ENCODE measurements at places on chromosomes 4 and X.
A peak's percentile ranks its signal among the peaks of the same experiment; 100 is the strongest.

DNA sequence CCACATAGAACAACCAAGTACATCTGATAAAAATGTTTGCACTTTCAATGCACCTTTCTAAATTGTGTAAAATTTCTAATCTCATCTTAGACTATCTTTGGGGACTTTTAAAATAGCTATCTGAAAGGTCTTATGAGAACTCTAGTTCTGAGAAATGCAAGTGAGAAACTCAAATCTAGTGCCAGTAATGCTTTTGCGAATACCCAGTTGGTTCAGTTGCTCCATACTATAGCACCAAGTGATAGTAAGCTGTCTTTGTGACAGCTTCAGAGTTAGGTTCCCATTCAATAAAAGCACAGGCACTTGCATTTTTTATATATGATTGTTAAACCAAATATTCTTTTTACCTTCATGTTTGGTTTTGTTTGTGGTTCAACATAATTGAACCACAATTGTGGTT lies 4.5 kb upstream of the ITM2A start:
- DNase-seq: no peak

DNA sequence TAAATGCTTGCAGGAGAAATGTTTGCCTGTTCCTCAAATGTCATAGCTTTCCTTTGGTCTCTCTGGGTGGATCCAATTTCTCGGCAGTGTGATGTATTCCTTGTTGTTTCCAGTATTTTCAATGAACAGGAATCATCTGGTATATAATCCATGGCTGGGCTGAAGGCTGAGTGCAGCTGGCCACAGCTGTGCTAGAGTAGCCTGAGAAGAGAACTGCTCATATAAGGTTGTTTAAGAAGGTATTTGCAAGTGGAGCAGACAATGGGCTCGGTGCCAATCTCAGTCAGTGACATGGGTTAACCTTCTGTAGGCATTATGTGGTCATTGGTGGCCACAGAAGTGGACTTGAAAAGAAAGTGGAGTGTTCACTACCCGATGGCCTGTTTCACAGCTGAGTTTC lies 390.3 kb downstream of the SPRY1 start:
- no peak for DNase-seq

GRCh38 chr4:122038896-122039295 lies 87.0 kb upstream of the TRPC3 start:
- DNase-seq: no peak

DNA sequence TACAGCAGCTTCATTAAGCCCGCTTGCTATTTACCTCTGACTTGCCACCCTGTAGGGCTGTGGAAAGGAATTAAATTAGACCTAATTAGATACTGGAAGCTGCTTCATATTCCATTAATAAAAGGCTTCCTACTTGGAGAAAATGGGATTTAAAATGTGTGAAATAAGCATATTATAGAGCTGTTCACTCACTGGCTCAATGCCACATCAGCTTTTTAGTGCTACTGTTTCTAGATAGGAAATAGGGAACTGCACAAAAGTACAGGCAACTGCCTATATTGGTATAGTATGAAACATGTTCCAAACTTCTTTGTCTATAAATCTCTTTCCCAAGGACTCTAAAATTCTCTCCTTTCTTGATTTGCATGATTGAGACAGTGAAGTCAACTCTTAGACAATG lies 407.9 kb upstream of the AADAT start:
- DNase-seq: no peak

GRCh38 chr4:70704931-70705182 lies 16.5 kb downstream of the UTP3 start:
- no peak for DNase-seq

- DNase-seq: no peak
These were observed 2.3 kb downstream of the TMEM187 start for GRCh38 chrX:153974726-153975286.

GRCh38 chr4:88592600-88593448 lies 544 bp downstream of the HERC3 start:
- peak; percentile 83 for DNase-seq

GRCh38 chr4:80201252-80202151 lies 4.2 kb downstream of the PRDM8 start:
- peak; percentile 60 for DNase-seq

DNA sequence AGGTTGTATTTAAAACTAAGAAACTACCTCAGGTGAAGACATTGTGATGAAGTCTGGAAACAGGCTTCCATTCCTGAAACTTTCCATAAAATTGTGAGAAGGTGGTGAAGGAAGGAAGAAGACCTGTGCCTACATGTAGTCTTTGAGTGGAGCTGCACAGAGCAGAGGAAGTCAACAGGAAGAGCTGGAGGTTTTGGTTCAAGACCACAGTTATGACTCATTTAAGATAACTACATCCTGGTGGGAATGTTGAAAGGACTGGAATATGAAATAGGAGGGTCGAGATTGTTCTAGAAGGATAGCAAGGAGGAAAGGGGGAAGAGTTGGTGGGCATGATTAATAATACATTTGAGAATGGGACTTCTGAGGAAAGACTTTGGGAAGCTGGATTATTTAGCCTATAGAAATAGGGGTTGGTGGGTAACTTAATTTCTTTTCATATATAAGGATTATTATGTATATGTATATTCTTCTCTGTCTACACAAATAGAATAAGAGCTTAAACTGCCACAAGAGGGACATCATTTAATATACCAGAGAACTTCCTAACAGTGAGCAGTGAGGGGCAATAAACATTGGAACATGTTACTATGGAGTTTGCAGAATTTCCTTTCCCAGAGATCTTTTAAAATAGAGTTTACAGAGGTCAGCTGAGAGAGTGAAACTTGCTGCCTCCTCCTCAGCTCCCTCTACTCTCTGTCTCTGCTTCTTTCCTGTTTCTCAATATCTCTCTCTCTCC lies 23.5 kb downstream of the AWAT2 start:
- no peak for DNase-seq

DNA sequence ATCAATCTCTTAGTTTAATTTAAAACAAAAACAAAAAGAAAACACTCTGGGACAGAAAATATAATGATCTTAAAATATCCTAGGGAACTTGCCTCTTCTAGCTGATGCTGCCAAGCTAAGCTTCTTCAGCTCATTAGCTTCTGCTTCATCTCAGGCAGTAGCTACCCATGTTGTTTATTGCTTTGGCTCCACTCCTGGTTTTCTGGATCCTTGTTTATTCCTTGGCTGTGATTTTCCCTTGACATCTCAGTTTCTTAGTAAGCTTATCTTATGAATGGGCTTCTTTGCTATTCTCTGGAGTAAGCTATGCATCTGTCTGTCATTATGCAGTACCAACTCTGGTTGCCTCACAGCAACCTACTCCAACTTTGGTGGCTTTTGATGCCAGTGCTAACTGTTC lies 5.1 kb upstream of the MTHFD2L start:
- DNase-seq: no peak

- no peak for DNase-seq
These were observed 23.3 kb downstream of the SPIN4 start for GRCh38 chrX:63327788-63328187.

DNA sequence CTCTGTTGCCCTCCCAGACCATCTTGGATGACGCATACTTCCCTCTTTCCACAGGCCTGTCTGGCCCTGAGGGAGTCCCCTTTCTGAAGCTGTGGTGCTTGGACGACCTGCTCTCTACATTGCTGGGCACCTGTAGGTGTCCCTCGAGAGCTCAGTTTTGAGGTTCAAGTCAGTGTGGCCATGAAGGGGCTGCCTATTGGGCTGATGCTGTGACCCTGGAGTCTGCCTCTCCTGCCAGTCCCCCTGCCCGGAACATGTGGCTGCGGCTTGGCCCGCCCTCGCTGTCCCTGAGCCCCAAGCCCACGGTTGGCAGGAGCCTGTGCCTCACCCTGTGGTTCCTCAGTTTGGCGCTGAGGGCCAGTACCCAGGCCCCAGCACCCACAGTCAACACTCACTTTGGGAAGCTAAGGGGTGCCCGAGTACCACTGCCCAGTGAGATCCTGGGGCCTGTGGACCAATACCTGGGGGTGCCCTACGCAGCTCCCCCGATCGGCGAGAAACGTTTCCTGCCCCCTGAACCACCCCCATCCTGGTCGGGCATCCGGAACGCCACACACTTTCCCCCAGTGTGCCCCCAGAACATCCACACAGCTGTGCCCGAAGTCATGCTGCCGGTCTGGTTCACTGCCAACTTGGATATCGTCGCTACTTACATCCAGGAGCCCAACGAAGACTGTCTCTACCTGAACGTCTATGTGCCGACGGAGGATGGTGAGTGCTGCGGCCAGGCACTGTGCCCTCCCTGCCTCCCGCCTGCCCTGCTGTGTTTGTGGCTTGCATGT lies 3.0 kb downstream of the NLGN3 start:
- no peak for DNase-seq

GRCh38 chr4:108877821-108878220 lies 115.0 kb upstream of the ETNPPL start:
- no peak for DNase-seq

DNA sequence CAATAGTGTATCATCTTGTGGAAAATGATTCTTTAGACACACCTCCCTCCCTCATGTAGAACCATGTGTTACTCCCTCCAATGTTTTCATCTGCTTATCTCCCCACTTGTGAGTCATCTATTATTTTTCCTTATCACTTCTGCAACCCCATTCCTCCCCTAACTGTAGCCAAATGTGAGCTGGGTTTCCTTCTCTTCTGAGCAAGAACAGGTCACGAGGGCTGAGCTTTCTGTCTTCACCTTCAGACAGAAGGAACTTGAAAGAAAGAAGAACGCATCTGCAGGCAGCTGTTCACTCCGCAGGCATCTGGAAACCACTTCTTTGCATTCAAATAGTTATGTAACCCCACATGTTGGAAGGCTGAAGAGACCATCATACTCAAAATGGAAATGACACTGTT lies 1.8 kb downstream of the PPP1R2C start:
- no peak for DNase-seq

DNA sequence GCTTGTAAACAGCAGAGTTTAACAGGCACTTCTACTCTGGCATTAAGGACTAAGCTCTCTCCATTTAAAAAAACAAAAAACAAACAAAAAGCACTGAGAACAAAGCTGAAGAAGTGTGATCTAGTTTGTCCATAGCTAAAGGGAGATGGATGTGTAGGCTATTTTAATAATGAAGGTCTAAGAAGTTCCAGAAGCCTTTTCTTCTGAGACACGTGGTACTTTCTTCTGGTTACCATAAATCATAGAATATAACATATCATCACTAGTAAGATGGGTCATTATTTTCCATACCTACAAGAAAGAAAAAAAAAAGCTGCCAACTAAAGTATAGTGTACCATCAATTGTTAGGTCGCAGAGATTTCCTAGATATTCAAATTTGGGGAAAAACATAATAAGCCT lies 722 bp upstream of the NBDY start:
- DNase-seq: no peak

DNA sequence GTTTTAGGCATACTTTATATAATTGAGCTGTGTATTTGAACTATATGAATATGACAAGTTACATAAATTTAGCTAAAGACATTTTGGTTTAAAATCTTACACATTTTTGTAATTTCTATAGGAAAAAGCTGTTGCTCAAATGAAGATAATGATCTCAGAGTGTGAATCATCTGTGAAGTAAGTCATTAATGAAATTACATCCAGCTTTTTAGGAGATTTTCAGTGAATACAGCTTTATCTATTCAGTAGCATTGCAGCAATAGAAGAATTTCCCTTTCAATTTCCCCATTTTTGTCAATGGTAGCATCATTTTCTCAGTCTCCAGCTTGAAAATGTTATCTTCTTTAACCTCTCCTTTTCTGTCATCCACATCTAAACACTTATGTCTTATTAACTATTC lies 59.5 kb downstream of the CEP135 start:
- no peak for DNase-seq

GRCh38 chr4:139007640-139008039 lies 7.9 kb upstream of the NOCT start:
- no peak for DNase-seq

GRCh38 chrX:152635941-152636340 lies 1.8 kb upstream of the GABRQ start:
- DNase-seq: no peak

DNA sequence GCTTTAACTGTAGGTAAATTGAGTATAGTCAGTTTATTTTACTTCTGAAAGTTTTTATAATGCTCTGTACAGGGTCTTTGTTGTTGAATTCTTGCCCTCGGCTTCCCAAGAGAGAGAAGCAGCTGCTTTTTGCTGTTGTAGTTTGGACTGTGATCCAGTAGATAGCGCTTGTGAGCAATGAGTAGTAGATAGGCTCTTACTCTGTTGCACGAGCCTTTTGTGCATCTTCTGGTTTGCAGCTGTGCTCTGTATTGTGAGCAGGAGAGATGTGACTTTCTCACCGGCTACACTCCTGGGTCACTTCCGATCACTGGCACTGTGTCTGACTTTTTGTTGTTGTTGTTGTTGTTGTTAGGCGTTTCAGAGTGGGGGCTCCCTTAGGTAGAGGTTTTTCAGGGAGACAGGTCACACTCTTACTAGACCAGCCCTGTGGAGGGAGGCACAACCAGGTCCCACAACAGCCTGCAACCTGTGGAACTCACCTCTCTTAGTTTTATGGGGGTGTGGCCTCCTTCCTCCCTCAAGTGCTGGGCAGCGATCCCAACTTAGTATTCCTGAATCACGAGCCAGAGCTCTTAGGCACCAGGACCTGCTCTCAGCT lies 822.1 kb upstream of the GALNTL6 start:
- DNase-seq: no peak

DNA sequence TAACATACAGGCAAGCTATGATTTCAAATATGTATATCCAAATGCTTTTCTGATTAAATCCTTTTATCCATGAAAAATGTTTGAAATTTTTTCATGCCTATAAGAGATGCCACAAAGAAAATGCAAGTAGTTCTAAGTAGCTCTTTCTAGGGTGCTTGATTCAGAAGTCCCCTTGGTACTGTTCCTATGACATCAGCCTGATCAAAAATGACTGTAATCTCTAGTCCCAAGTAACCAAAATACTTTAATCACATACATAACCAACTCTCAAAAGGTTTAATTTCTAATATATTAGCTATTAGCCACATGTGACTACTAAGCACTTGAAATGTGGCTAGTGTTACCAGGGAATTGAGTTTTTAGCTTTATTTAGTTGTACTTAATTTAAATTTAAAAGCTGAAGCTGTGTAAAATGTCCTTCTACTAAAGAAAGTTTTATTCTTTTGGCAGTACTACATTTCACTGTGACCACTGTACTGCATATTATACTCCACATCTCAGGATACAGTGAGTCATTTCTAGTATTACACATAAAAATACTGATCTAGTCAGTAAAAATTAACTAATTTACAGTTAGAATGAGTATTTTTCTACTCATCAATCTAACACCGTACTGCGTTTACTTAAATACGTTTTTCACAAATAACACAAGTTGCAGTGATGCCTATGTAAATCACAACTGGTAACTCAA lies 33.9 kb downstream of the FBXW7 start:
- no peak for DNase-seq

DNA sequence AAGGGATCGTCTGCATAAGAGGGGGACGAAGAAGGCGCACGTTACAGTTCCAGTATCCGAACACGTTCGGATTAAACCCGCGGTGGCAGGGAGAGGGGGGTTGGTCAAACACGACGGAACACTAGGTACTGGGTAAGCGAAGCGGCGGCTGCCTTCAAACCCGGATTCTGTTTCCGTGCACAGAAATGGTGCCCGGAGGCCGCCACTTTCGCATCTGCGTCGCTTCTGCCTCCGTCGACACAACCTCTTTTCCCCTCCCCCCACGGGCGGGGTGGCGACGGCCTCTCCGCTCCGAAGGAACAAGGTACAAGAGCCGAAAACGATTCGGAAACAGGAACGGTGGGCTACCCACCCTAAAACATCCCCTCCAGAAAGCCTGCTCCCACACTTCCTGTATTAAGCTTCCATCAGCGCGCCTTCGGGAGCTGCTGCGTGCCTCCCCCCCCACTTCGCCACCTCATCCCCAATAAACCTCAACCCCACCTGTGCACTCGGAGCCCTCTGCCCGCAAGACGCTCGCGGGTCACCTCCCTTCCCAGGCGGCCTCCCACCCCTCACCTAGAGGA lies 667 bp downstream of the G3BP2 start:
- peak; percentile 78 for DNase-seq

Measured in CD4-positive, alpha-beta T cell treated with Interferon gamma for 1 hour (primary cell).